GF-D8 (cell line): ENCODE measurements at places on chromosomes 1 and 21.

GRCh38 chr1:182910143-182910542 is 42.8 kb downstream of the SHCBP1L start:
- no peak for DNase-seq

DNA sequence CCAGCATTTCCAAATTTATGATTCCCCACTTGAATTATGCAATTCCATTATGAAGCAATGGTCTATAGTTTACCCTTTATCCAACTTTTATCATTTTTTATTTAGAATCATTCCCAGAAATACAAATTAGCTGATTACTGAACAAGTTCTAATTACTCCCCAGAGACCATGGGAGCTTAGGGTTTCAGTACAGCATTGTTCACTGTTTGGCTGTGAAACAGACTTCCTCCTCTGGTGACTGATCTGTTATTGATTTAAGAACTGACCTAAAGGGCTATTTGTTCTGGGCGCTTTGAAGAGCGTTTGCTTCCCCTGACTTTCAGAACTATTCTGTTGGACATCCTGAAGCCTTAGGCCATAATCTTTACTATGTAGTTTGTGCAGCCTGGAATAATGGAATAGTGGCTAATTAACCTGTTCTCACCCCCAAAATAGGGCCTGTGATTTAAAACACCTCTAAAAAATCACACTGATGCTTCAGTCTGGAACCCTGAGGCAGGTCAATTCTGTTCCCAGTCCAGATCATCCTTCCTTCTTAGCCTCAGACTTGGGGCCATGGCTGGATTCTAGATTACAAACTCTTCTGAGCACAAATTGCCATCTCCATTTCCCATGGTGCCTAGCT is 58.7 kb downstream of the ALG14 start:
- DNase-seq, result no peak

GRCh38 chr1:28241638-28242241 is 5.8 kb downstream of the ATP5IF1 start:
- no peak for DNase-seq

GRCh38 chr1:2642560-2643413 is 10.0 kb upstream of the MMEL1 start:
- DNase-seq, result peak; percentile 70

GRCh38 chr1:25906644-25907300 is 553 bp upstream of the STMN1 start:
- DNase-seq, result no peak

DNA sequence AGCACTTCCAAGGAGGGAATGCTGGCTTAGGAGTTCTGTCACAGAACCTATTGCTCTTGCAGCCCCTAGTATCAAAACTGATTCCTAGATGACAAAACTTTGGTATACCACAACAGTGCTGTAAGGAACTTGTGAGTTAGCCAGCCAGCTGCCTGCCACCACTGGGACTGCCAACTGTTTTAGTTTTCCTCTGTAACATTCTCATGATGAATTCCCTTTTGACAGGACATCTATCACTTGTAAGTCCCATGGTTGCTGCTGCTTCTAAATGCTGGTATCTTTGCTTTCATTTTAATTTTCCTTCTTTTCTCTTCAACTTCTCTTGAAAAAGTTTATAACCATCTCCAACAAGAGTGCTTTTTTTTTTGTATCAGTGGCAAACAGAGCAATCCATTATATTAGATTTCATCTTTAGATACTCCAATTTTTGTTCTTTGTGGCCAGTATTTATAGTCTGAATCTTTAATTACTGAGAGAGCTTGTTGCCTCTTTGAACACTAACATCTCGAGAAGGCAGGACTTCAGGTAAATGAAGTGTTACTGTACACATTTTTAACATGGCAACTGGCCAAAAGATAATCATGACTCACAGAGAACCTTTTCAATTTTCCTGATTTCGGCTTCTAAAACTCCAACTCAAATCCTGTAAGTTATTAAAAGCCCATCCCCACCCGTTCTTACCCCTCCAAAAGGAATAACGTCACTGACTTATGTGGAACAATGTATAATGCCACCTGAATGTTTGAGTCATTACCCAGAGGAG is 19.8 kb downstream of the DBT start:
- DNase-seq, result no peak

GRCh38 chr1:185208626-185209180 is 51.7 kb downstream of the SWT1 start:
- no peak for DNase-seq

- DNase-seq, result no peak
Measured at GRCh38 chr1:10962483-10962882, 50.0 kb upstream of the TARDBP start.

DNA sequence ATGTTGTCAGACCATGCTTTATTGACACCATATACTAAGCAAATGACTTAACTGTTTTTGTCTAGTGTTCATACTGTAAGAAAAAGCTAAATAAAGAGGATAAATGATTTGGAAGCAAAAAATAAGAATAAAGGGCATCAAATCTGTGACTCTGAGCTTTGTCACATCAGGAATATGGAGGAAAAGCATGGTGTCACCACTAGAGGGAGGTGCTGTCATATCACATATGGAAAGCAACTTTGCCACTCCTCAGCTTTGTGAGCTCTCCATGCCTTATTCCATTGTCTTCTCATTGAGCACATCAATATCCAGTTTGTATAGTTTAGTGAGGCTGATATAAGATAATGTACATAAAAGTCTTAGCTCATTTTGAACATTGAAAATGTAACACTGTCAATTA is 20.8 kb upstream of the GBP1 start:
- no peak for DNase-seq

DNA sequence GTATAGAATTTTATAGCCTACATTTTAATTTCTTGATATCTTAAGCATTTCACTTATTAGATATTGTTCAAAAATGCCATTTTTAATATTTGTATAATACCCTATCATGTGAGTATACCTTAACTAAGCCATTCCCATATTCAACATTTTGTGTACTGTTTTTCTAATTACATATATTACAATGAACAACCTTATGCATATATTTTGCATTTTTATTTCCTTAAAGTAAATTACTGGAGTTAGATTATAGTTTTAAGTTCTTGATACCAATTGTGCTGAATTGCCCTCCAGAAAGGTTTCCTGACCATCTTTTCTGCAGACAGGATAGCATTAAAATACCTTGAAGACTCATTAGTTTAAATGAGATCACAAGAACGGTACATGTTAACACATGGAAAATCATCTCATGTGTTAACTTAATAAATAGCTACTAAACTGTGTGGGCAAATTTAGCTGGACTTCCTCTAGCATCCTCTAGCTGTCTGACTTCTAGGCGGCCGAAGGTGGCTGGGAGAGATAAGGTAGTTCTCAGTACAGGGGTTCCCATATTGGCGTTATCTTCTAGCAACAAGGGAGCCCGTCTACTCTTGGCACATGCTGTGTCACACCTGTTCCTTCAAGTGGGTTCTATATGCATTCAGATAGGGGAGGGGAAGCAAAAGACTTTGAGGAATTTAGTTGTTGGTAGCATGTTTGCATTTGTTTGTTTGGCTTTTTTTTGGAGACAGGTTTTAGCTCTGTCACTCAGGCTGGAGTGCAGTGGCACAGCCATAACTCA is 8.9 kb downstream of the DCLRE1B start:
- DNase-seq, result no peak

DNA sequence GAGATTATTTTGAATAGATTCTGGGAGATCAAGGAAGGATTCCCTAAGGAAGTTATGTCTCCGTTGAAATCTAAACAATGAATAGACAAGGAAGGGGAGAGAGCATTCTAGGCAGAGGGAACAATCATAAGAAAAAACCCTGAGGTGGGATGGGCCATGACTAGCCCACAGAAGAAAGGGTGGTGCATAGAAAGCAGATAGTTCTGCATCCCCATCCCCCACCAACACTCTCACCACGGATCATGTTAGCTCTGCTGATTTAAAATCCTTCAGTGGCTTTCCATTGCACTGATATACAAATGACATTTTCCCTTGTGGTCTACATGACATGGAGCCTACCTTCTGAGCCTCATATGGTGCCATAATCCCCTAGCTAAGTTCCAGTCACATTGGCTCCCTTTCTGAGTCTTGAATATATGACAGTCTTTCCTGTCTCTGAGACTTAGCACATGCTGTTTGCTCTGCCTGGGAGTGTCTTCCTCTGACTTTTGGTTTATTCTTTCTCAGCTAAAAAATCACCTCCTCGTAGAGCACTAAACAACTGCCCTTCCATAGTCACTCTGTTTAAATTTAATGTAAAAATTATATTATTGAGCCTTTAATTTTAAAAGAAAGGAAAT is 15.2 kb downstream of the SCMH1 start:
- no peak for DNase-seq

GRCh38 chr21:15279482-15279881 is 214.7 kb upstream of the NRIP1 start:
- no peak for DNase-seq

DNA sequence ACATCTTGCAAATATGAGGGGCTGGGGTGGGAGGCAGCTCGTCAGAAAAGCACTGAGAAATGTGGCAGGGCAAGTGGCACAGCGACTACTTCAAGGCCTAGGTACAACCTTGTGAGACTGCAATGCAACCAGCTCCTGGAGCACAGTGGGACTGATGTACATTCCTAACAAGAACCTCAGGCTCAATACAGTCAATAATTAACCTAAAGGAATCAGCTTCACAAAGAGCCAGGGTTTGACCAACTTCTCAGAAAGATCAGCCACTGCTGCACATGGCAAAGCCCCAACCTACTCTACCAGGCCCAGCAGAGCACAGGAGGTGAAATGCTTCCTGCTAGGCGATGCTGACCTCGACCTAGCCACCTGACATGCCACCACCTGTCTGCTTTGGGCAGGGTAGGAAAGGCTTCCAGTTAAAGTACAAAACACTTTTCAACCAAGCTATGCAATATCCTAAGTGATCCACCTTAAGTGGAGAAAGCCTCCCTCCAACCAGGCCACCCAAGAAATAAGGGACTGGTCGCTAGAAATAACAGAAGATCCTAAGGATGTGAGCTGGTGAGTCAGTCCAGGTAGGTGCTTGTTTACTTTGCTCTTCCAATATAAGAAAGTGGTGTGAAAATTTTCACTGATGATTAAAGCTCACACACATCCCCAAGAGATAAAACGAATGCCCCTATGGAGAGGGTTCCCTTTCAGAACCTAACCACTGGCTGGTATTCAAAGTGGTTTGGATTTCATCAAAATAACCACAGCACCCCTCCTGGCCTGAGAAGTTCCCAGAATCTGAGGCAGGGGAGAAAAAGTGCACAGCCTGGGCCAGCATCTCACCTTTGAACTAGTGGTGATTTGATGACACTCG is 2.1 kb downstream of the RIPK4 start:
- no peak for DNase-seq

GRCh38 chr1:114345930-114346479 is 165.0 kb downstream of the TRIM33 start:
- no peak for DNase-seq

- no peak for DNase-seq
Measured at GRCh38 chr1:152449661-152450060, 35.6 kb upstream of the CRNN start.

DNA sequence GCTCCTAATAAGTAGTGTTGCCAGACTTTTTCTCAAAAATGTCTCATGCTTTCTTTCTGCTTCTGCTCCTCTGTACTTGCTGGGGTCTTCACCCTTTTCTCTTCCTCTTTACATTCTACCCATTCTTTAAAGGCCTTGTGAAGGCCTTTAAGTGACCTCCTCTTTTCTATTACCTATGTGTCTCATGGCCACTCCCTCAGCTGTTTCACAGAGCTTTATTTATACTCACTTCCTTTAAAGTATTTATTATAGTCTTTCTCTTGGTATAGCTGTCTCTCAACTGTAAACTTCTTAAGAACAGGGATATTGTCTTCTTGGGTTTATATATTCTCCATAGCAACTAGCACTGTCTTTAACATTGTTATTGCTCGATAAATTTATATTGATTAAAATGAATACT is 792 bp downstream of the GOLPH3L start:
- DNase-seq, result no peak

- no peak for DNase-seq
Measured at GRCh38 chr1:9235096-9235459, 504 bp downstream of the H6PD start.

GRCh38 chr21:44537930-44538911 is 1.8 kb downstream of the KRTAP10-1 start:
- DNase-seq, result no peak

DNA sequence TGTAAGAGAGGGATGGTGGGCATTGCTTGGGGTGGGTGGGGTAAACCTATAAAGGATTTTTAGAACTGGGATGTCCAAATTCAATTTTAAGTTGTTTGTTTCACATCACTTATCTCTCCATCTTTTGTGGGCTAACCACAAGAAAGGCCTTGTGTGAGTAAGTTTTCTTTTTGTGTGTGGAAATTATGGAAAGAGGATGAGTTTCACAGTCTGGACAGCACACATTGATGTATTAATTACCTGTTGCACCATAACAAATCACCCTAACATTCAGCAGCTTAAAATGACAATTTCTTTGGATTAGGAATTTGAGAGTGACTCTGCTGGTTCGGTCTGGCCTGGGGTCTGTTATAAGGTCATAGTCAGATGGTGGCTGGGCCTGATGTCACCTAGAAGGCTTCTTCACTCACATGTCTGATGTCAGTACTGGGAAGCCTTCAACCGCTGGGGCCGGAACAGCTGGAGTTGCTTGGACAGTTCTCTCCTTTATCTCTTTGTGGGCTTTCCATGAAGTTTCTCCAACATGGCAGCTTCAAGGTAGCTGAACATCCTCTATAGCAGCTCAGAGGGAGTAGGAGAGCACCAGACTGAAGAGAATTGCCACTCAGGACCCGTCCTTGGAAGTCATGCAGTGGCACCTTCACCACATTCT is 2.0 kb upstream of the COL9A2 start:
- DNase-seq, result peak; percentile 6

DNA sequence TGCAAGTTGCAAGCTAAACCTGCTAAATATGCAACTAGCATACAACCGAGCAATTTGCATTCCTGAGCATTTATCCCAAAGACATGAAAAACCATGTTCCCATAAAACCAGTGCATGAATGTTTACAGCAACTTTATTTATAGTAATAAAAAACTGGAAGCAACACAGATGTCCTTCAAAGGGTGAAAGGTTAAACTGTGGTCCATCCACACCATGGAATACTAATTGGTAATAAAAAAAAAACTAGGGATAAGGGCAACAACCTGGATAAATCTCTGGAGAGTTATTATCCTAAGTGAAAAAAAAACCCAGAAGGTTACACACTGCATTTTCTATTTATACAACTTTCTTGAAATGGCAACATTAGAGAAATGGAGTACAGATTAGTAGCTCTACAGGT is 474.1 kb downstream of the SMYD3 start:
- DNase-seq, result no peak

- no peak for DNase-seq
Measured at GRCh38 chr1:76959556-76959955, 92.3 kb downstream of the ST6GALNAC5 start.

DNA sequence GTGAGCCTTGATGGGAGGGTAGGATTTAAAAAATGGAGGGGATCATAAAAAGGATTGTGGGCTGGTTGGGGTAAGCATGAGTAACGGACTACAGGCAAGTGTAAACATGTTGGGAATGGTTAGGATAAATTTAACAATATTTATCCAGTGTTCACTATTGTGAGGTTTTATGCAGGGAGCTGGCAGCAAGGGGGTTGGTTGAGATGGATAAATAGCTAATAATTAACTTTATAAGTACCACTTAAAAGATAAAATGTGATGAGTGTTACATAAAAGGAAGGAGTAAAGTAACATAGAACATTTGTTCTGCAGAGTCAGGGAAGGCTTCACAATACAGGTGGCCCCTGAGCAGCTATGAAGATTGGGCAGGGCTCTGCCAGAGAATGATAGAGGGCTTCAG is 109.0 kb downstream of the NGF start:
- no peak for DNase-seq

- DNase-seq, result no peak
Measured at GRCh38 chr1:220818421-220819173, 31.9 kb downstream of the MTARC1 start.
